ENCODE measurements at places on chromosomes 5 and 9. TPM values are rescaled to one million over a fixed set of nuclear protein-coding genes. Genes with fewer than 3 reads are reported as not detected.

DNA sequence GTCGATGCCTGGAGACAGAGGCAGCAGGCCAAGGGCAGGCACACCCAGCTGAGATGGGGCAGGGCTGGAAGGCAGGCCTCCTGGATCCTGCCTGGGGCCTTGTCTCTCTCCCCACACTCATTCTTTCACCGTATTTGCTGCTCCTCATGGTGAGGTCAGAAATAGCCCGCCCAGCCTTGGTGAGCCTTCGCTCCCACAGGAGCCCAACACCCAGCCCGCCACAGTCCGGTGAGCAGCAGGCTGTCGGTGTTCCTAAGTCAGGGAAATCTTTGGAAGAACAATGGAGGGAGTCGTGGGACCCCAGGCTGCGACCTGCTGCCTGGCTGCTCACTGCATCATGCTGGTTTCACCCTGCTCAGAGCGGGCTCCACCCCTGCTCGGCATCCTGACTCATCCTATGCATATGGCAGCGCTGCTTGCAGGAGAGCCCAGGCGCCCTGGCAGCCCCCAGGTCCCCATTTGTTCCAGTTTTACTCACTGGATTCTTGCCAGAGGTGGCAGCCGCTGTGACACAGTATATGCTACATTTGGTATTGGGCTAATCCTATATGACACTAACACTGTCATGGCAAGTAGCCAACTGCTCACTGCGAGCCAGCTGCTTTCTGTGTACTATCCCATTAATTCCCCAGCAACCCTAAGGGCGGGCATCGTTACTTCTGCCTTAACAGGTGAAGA, 53.2 kb upstream of the NCS1 start:
- no peak for DNase-seq

GRCh38 chr9:5617749-5618148, 11.2 kb upstream of the RIC1 start:
- DNase-seq, result no peak

DNA sequence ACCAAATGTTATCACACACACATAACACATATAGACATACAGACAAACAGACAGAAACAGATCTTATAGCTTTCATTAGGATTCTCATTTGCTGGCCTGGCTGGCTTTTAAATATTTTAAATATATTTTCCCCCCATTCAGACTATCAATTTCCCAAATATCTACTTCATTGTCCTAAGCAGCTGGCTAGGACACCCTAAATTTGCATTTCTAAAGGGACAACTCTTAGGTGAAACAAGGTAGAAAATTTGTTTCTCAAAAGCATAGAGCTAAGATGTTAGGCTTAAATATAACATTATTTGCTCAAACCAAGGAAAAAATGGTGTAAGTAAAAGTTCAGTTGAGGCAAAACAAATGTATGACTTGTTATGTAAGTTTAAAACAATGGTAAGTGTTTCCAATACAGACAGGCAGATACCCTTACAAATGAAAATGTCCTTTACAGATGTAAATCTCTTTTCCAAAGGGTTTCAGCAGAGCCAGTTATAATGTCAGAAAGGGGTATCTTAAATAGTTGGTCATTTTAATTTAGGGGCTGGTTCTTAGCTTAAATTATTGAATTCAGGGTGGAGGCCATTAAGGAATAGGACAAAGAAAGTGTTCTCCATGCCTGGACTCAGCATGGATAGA, 522.8 kb downstream of the DMRTA1 start:
- DNase-seq, result no peak

IQGAP2 gene
- 28.3 TPM for total RNA-seq

All from activated T-helper 2 cell treated with anti-CD3 and anti-CD28 coated beads, Interferon-gamma antibody, Interleukin-2, Interleukin-4, amounts not matched to agents 10 μg/mL and 5 μg/mL and 100 μg/mL, durations not matched to agents 14 hours and 24 hours and 36 hours (primary cell).